Activated effector memory CD4-positive, alpha-beta T cell treated with anti-CD3 and anti-CD28 coated beads, Interleukin-2, amount 50 U/mL, for 16 hours (primary cell): ENCODE measurements at places on chromosomes 13 and 19.
A peak's percentile ranks its signal among the peaks of the same experiment; 100 is the strongest.

DNA sequence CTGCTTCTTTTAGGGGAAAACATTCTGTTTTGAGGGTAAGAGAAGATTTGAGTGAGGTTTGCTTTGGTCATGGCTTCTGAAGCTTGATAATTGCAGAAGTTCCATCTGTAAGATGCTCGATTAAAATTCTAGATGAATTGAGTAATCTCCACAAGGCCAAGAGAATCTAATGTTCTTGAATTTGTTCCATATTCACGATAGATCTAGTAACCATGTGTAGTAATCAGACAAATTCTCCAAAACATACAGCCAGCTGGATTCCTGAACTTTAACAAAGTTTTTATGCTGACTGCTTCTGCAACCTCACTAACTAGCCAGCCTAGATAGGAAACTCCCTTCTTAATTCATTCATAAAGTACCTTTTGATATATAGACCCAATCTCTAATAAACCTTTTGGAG lies 92.7 kb downstream of the COL4A2 start:
- no peak for DNase-seq

- no peak for DNase-seq
Measured at GRCh38 chr13:27006519-27007161, 165.0 kb downstream of the USP12 start.

GRCh38 chr19:11435057-11435832 lies at the start of the genes ODAD3 and PRKCSH:
ODAD3 (minus strand) TSS chr19:11435121; CDS start chr19:11435016, 105 bp downstream.
PRKCSH (plus strand) TSS chr19:11435635; CDS start chr19:11436118, 483 bp downstream.
- DNase-seq, result peak; percentile 99

DNA sequence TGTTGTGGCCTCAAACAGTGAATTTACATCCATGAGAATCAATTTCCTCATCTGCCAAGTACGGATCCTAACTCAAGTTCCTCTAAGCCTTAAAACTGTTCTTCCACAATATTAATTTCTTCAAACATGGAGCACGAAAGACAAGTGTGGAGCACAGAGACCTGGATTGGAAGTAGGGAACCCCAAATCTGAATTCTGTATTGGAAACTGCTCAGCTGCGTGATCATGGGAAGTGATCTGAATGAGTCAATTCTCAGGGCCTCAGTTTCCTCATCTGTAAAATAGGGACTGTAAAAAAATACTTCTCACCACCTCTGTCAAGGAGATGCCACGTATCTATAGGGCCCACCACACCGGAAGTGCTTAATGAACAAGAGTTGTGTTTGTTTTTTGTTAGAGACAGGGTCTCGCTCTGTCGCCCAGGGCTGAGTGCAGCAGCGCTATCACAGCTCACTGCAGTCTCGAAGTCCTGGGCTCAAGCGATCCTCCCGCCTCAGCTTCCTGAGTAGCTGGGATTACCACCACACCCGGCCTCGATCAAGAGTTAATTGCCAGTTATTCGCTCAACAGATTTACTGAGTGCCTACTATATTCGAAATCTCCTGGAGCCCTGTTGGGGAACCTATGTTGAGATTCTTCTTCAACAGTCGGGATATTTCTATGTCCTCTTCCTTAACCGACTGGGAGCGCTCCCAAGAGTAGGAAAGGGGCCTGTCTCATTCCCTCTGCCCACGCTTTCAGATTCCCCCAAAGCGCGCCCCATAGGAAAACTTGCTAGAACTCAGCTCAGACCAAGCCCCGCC lies 1.6 kb downstream of the SERTAD3 start:
- peak; percentile 65 for DNase-seq

DNA sequence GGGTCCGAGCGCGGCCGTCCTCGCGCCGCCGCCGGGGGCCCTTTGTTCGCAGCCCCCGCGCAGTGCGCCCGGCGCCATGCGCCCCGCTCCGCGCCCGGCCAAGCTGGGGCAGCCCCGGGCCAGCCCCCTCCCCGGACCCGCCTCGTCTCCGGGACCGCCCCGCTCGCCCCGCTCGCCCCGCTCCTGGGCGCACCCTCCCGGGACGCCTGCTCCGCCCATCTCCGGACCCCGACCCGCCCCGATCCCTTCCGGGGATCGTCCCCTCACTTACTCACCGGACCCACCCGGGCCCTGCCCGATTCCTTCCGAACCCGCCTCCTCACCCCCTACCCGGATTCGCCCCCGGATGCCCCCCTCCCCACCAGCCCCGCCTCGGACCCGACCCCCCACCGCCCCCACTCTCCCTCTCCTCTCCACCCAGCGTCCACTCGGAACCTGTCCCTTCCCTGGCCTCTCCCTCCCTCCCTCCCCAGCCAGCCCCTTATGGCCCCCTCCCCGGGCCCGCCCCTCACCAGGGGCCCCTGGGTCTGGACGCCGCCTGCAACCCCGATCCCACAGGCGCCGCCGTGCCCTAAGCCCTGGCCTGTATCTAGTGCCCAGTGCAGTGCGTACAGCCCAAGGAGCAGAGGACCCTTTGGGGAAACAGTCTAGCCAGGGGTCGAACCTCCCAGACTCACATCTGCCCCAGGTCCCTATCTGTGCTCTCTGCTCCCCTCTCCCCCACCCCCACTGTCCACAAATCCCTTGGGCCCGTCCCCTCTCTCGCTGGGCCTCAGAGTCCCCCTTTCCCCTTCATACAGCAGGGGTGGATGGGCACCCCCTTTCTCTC lies at the start of gene CPAMD8:
TSS of gene CPAMD8 (minus strand) at position 105 of the 829 bp plus-strand sequence. CDS start 168 bp downstream, outside the sequence.
- no peak for DNase-seq

DNA sequence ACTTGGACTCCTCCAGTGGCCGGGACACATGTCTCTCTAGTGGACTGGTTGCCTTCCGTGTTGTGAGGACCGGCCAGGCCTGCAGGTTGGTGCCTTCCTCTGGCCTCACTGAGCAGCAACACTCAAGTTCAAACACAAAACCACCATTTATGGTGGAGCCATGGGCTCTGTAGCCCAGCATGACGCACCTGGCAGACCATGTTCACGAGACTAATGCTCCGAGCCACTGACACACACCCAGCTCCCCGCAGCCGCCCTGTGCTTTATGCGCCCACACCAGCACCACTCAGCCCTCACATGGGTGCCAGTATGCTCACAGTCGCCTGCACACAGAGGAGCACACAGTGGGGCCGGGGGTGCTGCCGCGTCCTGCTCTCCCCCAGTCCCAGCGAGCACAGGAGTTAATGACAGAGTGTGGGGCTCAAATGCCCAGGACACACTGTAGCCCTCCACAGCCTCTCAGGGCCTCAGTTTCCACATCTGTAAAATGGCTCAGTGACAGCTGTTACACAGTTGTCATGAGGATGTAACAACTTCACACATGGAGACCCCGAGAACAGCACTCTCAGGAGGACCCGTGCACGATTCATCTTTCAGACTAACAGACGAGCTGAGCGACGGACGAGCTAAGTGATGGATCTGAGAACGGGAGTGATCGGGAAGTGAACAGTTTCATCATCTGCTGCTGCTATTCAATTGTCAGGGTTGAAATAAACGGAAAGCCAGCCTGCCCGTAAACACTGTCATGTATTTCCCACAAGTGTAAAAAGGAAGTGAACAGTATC lies 7.8 kb downstream of the GAS6 start:
- peak; percentile 43 for DNase-seq
